ENCODE measurements at places on chromosomes 5 and 9.

DNA sequence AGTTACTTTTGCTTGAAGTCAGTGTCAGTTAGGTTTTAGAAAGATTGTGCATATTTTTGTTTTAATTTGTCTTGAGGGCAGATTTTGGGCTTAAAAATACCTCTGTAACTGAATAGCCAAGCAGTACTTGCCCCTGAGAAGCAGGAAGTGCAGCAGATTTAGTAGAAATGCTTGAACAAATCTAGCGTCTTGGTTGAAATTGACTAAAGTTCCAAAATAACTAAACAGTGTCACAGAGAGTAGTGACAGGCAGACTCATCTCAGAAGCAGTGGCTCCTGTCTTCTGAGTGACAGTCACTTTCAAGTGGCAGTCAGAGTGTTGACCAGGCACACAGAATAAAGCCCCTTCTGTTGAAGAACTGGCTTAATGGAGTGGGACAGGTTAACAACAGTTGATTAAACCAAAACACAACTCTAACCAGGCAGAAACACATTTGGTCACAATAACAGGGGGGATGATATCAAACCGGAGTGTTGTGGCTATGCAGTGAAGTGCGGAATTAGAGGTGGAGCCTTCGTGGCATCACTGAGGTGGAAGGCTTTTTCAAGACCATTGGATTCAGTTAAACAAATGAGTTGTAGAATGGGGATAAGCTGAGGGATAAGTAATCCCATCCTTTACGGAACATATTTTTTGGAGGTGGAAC lies 29.1 kb downstream of the TRIO start:
- no peak for DNase-seq

DNA sequence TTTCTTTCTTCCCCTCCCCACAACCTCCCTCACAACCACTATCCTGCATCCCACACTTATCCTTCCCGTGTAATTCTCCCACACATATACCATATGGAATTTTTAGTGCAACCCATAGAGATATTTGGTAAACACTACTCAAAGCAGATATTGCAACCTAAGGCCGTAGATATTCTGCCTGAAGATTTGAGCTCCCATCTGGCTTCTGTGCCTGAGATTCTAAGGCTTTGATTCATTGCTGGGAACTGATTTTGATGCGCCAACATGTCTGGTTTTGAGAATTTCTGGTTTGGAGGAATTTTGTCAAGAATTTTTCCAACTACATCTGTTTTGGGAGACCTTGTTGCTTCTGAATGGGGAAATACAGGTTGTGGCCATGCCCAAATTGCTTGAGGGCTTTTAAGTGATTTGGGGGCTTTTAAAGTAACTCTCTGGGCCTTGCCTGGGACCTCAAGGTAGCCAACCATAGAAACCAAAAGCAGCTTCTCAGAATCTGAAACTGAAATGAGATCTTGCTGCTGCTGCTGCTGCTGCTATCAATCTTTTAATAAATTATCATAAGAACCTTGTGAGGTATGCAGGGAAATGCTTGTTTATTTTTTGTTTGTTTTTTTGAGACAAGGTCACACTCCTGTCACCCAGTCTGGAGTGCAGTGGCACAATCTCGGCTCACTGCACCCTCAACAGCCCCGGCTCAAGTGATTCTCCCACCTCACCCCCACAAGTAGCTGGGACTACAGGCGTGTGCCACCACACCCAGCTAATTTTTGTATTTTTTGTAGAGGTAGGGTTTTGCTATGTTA lies 36.2 kb downstream of the PLAC8L1 start:
- no peak for DNase-seq

- DNase-seq, result no peak
These were observed 298.6 kb upstream of the MEF2C start for GRCh38 chr5:89181546-89181945.

GRCh38 chr9:6827439-6828145 lies 69.8 kb downstream of the KDM4C start:
- peak; percentile 28 for DNase-seq

GRCh38 chr9:128061275-128061960 lies 5.7 kb downstream of the NAIF1 start:
- no peak for DNase-seq

DNA sequence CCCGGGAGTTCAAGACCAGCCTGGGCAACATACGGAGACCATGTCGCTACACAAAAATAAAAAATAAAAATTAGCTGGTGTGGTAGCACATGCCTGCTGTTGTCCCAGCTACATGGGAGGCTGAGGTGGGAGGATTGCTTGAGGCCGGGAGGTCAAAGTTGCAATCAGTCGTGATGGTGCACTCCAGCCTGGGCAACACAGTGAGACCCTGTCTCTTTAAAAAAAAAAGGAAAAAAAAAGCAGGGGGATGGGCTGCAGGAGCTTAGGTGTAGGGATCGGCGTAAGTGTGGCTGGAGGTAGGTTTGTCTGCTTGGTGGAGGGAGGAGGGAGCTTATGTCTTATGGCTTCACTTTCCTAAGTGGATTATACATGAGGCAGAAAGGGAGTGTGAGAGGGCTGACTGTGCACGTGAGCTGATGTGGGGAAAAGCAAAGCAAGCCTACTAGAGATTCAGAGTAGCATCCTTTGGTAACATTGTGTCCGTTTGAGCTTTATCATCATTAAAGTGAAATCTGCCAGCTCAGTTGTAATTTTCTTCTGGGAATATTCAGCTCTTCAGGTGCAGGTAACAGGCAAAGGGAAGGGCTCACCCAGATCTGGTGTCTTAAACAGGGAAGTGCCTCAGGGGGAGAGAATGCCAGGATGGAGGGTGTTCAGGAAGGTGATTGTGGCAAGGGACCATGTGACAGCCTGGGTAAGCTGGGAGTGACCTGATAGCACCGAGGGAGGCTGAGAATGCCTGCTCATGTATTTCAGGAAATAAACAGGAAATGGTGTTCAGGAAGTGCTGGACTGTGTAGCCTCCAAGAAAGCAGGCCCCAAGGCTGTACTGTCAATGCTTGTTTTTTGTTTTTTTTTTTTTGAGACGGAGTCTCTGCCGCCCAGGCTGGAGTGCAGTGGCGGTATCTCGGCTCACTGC lies 17.6 kb upstream of the SETX start:
- DNase-seq, result no peak

DNA sequence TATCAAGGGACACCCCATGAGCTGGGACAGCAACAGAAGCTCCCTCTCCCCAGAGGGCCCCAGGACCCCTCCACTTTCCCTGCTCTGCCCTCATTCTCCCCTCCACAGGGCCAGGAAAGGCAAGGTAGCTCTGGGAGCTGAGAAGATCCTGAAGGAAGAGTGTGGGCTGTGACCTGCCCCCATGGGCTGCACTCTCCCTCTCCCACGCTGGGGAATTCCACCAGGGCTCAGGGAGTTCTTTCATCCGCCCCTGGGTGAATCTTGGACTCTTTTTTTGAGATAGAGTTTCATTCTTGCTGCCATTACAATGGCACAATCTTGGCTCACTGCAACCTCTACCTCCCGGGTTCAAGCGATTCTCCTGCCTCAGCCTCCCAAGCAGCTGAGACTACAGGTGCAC lies 73.8 kb downstream of the C9orf50 start:
- DNase-seq, result no peak

GRCh38 chr5:33848554-33848953 lies 43.2 kb downstream of the ADAMTS12 start:
- DNase-seq, result no peak

- no peak for DNase-seq
These were observed 6.2 kb downstream of the ADAMTSL2 start for GRCh38 chr9:133540698-133541025.

DNA sequence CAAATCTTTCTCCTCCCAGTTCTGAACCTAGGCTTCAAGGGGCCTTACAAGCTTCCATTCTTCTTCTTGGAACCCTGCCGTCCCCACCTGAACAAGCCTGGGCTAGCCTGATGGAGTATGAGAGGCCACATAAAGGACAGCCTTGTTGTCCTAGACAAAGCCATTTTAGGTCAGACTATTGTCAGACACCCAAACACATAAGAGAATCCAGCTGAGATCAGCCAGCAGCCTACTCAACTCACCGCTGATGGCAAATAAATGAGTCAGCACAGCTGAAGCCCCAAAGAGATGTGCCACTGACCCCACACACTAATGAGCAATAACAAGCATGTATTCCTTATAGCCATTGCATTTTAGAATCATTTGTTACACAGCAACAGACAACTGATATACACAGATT lies 33.8 kb downstream of the SVEP1 start:
- DNase-seq, result no peak

DNA sequence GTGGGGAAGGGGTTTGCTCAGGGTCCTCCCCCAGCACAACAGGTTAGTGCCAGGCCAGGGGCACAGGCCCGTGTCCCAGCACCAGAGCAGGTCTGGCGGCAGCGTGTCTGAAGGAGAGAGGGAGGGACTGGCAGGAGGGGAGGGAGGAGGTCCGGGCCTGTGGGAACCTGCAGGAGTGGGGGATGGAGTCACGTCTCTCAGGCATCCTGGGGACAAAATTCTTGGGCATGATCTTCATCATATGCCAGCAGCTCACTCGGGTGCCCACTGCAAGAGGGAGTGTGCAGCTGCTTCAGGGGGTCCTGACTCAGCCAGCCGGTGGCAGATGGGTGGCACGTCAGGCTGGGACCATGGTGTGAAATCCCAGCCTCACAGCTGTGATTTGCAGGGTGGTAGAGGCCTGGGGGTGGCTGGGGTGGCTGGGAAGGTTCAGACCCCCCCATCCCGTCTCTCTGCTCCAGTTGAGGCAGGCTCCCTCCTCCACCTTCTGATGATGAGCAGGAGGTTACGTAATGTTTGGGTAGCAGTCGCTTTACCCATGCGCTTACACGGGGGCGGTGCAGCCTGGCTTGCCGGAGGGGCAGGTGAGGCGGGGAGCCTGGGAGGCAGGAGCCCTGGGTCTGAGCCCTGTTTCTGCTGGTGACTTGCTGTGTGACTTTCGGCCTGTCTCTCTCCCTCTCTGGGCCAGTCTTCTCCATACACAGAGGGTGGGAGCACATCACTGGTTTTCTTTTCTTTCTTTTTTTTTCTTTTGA lies 40.5 kb downstream of the NCS1 start:
- no peak for DNase-seq

DNA sequence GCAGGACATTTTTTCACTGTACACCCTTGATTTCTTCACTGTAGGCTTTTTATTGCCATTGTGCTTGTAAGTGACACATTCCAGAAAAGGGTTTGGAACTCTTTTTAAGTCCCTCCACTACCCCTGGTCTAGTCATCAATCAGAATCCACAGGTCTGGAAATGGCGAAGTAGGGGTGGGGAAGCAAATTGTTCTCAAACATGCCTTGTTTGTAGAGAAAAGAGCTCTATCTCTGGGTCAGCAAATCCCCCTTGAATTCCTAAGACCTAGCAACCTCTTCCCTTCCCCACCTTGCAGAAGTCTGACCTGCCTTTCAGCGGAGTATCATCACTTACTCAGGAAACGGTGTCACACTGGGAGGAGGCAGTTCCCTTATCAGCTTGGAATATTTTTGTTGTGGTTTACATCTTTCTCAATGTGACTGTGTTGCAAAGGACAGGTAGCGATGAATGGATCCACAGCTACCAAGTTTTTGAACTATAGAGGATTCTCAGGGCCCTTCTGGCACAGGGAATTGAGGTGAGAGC lies 3.2 kb downstream of the SH3RF2 start:
- DNase-seq, result no peak

- no peak for DNase-seq
These were observed 118.1 kb upstream of the LMX1B start for GRCh38 chr9:126495411-126496180.

DNA sequence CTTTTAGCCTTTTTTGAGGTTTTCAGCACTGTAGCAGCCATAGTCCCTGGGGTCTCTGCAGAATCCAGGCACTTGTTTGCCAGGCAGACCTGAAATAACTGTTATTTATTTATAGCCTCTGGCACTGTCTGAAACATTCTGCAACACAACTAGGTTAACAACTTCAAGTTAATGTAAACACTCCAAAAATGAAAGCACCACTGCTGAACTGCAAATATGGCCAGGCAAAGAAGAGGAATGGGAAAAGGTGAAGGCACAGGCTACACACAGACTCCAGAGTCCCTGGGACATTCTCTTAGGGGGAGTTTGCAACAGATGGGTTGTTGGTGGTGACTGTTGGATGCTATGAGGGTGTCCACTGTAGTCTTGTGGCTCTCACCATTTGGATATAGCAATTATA lies 369.0 kb downstream of the MAT2B start:
- no peak for DNase-seq

DNA sequence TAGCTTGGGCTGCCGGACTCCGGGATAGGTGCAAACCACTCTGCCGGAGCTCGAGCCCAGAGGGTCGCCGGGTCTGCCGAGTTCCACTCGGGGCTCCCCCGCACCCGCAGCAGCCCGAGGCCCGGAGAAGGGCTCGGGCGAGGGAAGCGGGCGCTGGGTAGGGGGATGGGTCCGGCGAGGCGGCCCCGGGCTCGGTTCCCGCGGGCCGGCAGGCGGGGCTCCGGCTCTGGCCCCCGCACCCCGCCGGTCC lies 507 bp downstream of the RICTOR start:
- DNase-seq, result no peak

- no peak for DNase-seq
These were observed 51.1 kb upstream of the COL5A1 start for GRCh38 chr9:134590240-134591081.

DNA sequence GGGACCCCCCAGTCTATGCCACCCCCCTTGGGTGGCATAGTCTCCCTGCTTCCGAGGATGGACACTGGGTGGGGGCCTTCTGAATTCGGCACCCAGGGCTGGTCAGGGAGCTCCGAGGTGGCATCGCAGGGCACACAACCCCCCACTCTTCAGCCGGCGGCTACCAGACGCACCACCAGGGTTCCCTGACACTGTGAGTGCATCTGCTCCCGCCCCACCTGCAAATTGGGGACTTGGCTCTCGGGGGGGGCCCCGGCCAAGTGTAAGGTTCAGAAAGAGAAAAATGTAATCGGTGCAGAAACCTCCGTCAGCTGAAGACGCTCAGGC lies 12.7 kb upstream of the QSOX2 start:
- no peak for DNase-seq

DNA sequence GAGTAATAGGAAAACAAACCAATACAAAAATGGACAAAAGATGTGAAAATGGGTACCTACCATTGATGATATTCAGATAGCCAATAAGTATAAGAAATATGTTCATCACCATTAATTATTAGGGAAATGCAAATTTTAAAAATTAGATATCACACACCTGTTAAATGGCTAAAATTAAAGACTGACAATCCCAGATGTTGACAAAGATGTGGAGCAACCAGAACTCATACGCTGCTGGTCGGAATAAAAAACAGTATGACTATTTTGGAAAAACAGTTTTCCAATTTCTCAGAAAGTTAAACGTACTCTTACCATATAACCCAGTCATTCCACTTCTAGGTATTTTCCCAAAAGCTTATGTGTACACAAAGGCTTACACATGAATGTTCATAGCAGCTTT lies 27.1 kb downstream of the TMEM267 start:
- DNase-seq, result no peak

GRCh38 chr9:11319538-11319937 lies 706.7 kb upstream of the PTPRD start:
- no peak for DNase-seq

DNA sequence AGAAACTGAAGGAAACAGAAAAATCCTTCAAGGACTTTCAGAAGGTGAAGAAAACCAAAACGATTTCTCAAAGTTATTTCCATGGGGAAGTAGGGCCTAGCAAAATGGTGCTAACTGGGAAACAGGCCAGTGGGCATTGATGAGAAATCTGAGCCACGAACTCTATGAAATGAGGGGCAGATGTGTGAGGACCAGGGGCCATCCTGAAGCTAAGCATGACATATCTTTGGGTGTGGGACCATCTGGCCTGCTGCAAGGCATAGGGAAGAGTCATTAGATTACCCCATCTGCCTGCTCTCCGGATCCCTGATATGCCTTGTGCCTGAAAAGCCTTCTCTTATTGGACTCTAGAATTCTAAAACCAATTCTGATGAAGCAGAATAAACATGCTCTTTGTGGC lies 143.8 kb downstream of the PALM2AKAP2 start:
- no peak for DNase-seq
